ENCODE measurements at places on chromosomes 16 and 17.

GRCh38 chr16:51577621-51578303, 426.7 kb upstream of the SALL1 start:
- DNase-seq = no peak

- DNase-seq = no peak
Observed at GRCh38 chr17:45123930-45124796, 8.2 kb downstream of the PLCD3 start.

DNA sequence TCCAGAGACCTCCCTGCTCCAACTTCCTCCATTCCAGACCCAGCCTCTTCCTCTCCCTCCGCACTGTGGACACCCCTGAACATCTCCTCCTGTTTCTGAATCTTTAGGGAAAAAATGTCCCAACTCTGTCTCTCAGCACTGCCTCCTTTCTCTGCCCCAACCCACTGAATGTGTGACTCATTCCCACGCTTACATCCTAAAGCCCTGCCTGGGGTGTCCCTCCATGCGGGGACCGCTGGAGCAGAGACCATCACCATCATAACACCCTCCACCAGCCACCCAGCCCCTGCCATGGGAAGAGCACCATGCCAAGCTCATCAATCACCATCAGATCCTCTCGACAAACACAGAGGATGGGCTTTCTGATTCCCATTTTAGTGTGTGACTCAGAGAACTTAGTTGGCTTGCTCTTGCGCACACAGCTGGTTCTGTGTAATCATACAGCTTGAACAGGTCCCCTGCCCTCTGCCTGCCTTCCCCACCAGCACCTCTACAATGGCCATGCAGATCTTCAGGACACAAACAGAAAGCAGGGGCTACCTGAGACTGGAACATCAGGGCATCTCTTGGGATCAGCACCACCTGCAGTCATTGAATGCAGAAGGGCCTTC, 10.7 kb downstream of the RPRML start:
- no peak for DNase-seq

DNA sequence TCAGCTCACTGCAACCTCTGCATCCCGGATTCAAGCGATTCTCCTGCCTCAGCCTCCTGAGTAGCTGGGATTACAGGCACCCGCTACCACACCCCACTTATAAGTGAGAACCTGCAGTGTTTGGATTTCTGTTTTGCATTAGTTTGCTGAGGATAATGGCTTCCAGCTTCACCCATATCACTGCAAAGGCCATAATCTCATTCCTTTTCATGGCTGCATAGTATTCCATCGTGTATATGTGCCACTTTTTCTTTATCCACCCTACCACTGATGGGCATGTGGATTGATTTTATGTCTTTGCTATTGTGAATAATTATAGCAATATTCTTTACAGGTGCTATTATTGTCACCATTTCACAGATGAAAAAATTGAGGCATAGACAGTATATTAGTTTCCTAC, 301.0 kb upstream of the MAF start:
- DNase-seq = no peak
